ENCODE measurements at places on chromosomes 4 and X. TPM values are rescaled to one million over a fixed set of nuclear protein-coding genes. Genes with fewer than 3 reads are reported as not detected.

GRCh38 chr4:128540122-128540521 is 252.5 kb upstream of the PGRMC2 start:
- H3K4me3 ChIP-seq: no peak overlapping the region
- no peaks in the 10 kb centered on the region for H3K27me3 ChIP-seq
- no peaks in the 10 kb centered on the region for H3K4me1 ChIP-seq

GRCh38 chr4:161650812-161651211 is 513.0 kb downstream of the FSTL5 start:
- no peak for DNase-seq
- no peaks in the 10 kb centered on the region for H3K36me3 ChIP-seq
- no peak overlapping the region for H3K27ac ChIP-seq
- H3K27me3 ChIP-seq: no peaks in the 10 kb centered on the region
- H3K4me3 ChIP-seq: no peak overlapping the region
- no peaks in the 10 kb centered on the region for H3K4me1 ChIP-seq

- no peak overlapping the region for H3K4me3 ChIP-seq
- no peaks in the 10 kb centered on the region for H3K27me3 ChIP-seq
- H3K36me3 ChIP-seq: no peaks in the 10 kb centered on the region
- no peak overlapping the region for H3K27ac ChIP-seq
Measured at GRCh38 chr4:153207567-153207966, 3.3 kb downstream of the TRIM2 start.

DNA sequence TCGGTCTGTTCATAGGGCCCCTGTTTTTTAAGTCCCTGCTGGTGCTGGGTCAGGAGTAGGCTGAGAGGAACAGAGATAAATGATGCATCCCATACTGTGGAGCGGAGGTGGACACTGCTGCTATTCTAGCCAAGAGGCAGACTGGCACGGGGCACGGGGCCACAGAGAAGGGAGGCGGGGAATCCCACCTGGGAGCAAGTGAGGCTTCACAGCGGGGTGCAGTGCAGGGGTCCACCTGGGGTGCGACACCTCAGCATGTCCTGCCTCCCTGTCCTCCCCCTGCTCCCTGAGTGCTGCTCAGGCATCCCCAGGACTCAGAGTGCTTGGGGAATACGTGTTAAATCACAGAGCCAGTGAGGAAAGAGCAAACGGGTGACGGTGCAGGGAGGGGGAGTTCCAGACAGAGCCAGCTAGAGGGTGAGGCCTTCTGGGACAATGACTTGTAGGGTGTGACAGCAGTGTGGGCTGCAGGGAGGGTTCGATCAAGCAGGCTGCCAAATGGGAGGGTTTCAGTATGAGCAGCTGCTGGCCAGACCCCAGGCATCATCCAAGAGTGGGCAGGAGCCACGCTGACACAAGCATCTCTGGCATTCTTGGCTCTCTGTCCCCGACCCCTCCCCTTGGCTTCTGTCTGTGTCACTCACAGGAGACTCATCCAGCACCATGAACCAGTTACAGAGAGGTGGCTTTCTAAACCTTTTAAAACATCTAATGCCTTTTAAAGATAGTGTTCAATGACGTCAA is 13.7 kb upstream of the HTRA3 start:
- no peak overlapping the region for H3K4me3 ChIP-seq
- no peaks in the 10 kb centered on the region for H3K27me3 ChIP-seq
- no peaks in the 10 kb centered on the region for H3K36me3 ChIP-seq
- no peaks in the 10 kb centered on the region for H3K4me1 ChIP-seq
- no peak overlapping the region for H3K27ac ChIP-seq

DNA sequence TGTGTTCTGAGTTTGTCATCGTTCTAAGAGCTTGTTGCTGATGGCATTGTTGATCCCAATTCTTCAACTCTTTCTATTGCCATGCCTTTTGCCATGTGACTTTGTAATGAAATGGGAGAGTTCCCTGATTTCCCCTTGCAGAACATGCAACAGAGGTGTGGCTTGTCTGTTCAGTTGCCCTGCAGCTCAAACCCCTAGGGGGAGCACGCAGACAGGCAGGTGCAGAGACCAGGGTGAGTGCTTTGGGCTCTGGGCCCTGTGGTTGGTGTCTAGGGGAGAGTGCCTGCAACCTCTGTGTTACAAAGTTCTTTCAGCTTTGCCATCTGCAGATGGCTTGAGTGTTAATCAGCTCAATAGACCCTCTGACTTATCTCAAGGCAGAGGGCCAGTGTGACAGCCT is 332.7 kb downstream of the MID1IP1 start:
- H3K4me1 ChIP-seq: no peaks in the 10 kb centered on the region
- no peak overlapping the region for H3K27ac ChIP-seq

GRCh38 chrX:139093201-139093600 is 381.7 kb upstream of the FGF13 start:
- H3K4me3 ChIP-seq: no peak overlapping the region
- no peak for DNase-seq
- H3K36me3 ChIP-seq: no peaks in the 10 kb centered on the region
- H3K4me1 ChIP-seq: no peaks in the 10 kb centered on the region
- H3K27me3 ChIP-seq: no peaks in the 10 kb centered on the region

DNA sequence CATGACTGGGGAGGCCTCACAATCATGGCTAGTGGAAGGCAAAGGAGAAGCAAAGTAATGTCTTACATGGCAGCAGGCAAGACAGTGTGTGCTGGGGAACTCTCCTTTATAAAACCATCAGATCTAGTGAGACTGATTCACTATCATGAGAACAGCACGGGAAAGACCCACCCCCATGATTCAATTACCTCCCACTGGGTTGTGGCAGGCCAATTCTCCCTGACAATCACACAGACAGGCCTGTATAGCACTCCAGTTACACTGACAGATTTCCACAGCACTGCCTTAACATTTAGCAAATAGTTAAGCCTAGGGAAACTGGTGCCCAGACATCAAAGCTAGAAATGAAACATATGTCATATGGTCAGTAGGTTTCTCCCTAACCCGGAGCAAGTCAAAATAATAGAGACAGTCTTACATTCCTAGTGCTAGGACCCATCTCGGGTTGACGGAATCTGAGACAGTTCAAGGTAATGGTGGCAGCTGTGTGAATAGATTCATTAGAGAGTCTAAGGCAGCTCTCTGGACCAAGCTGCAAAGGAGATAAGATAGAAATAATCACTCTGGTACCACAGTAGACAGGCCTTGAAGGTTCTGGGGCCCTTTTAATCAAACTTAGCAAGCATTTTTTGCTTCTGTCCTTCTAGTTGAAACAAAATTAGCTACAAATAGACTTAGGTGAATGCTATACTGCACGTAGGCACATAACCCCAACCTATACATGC is 9.4 kb upstream of the HERC5 start:
- no peak for DNase-seq
- H3K27ac ChIP-seq: no peak overlapping the region
- no peak overlapping the region for H3K4me3 ChIP-seq
- H3K4me1 ChIP-seq: no peaks in the 10 kb centered on the region
- no peaks in the 10 kb centered on the region for H3K27me3 ChIP-seq

DNA sequence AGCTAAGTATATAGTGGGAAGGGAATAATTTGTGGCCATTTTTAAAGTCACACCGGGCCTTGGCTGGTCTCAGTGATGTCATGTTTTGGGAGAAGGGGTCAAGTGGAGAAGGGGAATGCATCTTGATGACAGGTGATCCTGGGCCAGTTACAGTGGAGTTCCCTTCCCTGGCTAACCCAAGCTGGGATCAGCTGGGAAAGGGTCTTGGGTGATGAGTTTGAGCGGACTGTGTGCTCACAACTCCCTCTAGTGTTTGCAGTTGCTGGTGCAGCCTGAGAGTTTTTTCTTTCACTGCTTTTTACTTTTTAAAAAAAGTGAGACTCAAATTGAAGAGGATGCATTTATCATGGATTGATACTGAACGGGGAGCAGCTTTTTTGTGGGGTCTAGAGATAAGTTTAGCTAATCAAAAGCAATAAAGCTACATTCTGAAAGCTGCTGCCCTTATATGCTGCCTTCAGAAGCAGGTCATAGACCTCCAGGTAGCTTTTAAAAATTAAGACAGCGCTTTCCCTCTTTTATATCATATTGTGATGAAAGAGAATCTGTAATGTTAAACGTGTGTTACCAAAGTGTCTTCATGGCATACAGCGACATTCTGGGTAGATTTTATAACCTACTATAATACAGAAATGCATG is 164.7 kb downstream of the DCLK2 start:
- H3K27ac ChIP-seq: no peak overlapping the region
- H3K4me3 ChIP-seq: no peak overlapping the region
- no peaks in the 10 kb centered on the region for H3K4me1 ChIP-seq
- DNase-seq: peak; percentile 12
- no peaks in the 10 kb centered on the region for H3K27me3 ChIP-seq
- no peaks in the 10 kb centered on the region for H3K36me3 ChIP-seq

DNA sequence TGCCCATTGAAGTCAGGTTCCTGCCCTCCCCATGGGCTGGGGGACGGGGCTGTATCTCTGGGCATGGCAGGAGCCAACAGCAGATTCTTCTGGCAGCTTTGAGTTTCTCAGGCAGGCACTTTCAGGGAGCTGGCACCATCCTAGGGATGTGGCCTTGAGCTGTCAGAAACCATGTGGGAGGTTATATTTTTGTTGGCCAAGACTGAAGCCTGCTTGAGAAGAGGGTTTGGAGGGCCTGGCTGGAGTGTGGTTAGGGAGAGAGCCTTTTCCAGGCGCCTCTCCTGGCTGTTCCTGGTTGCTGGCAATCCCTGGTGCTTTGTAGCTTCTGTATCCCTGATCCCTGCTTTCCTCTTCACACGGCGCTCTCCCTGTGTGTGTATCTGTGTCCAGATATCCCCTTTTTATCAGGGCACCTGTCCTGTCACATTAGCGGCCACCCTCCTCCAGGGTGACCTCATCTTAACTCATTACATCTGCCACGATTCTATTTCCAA is 30.6 kb upstream of the SORCS2 start:
- no peaks in the 10 kb centered on the region for H3K27me3 ChIP-seq
- no peaks in the 10 kb centered on the region for H3K36me3 ChIP-seq
- no peaks in the 10 kb centered on the region for H3K4me1 ChIP-seq
- H3K27ac ChIP-seq: no peak overlapping the region
- no peak overlapping the region for H3K4me3 ChIP-seq

DNA sequence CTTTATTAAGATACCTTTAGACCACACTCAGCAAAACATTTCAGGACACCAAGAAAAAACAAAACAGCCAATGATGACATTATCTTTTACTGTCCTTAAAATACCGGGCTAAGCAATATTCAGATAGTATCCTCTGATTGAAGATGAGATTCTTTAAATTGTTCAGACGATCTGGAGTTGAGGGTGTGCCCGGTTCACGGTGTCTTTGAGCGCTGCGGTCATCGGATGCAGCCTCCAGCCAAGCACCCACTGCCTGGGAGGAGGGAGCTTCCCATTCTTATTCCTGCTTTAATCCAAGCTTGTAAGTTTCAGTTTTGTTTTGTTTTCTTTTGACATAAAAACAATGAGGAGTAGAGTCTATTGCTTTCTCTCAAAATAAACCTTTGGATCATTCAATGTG is 14.1 kb downstream of the FAM149A start:
- no peak for DNase-seq
- no peak overlapping the region for H3K27ac ChIP-seq
- no peaks in the 10 kb centered on the region for H3K27me3 ChIP-seq
- H3K36me3 ChIP-seq: no peaks in the 10 kb centered on the region

GRCh38 chrX:134895805-134896581 is 94.8 kb upstream of the SMIM10 start:
- peaks cover 36% of the 10 kb centered on the region for H3K4me1 ChIP-seq
- H3K4me3 ChIP-seq: no peak overlapping the region
- H3K27me3 ChIP-seq: no peaks in the 10 kb centered on the region
- peaks cover 9% of the 10 kb centered on the region for H3K36me3 ChIP-seq
- peak overlapping the region; percentile 46 for H3K27ac ChIP-seq
- no peak for DNase-seq

- no peaks in the 10 kb centered on the region for H3K4me1 ChIP-seq
- H3K36me3 ChIP-seq: no peaks in the 10 kb centered on the region
- H3K27me3 ChIP-seq: no peaks in the 10 kb centered on the region
Measured at GRCh38 chrX:148134578-148134977, 153.4 kb downstream of the FMR1NB start.

- H3K36me3 ChIP-seq: no peaks in the 10 kb centered on the region
- no peaks in the 10 kb centered on the region for H3K27me3 ChIP-seq
- no peak overlapping the region for H3K4me3 ChIP-seq
- DNase-seq: no peak
- no peak overlapping the region for H3K27ac ChIP-seq
Measured at GRCh38 chr4:11469650-11470437, 41.1 kb upstream of the HS3ST1 start.

DNA sequence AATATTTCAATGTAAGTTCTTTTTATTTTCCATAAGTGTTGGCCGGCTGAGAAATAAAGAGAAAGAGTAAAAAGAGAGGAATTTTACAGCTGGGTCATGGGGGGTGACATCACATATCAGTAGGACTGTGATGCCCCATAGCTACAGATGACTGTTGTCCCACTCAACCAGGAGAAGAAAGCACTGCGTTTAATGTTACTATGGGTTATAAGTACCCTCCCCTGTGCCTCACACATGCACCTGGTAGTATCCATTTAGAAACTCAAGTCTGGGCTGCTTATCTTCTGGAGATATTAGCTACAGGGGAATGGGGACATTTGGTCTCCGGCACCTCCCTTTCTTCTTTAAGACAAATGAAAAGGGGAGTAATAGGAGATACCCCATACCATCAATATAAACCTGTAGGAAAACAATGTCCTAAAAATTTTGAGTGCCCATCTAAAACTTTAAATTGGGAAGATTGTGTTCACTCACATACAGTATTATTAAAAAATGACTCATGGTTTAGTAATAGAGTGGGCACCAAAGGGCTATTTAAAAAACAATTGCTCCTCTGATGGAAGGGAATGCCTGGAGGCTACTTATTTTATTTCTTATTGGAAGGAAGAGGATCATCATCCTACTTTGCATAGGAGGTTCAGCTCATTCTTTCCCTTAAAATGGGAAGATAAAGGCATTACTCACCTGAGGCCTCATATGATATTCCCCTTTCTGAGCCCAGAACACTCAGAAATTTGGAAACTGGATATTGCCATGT is 18.2 kb downstream of the UGT2B11 start:
- H3K36me3 ChIP-seq: no peaks in the 10 kb centered on the region
- H3K27ac ChIP-seq: no peak overlapping the region
- no peaks in the 10 kb centered on the region for H3K27me3 ChIP-seq
- H3K4me1 ChIP-seq: no peaks in the 10 kb centered on the region
- no peak for DNase-seq

DNA sequence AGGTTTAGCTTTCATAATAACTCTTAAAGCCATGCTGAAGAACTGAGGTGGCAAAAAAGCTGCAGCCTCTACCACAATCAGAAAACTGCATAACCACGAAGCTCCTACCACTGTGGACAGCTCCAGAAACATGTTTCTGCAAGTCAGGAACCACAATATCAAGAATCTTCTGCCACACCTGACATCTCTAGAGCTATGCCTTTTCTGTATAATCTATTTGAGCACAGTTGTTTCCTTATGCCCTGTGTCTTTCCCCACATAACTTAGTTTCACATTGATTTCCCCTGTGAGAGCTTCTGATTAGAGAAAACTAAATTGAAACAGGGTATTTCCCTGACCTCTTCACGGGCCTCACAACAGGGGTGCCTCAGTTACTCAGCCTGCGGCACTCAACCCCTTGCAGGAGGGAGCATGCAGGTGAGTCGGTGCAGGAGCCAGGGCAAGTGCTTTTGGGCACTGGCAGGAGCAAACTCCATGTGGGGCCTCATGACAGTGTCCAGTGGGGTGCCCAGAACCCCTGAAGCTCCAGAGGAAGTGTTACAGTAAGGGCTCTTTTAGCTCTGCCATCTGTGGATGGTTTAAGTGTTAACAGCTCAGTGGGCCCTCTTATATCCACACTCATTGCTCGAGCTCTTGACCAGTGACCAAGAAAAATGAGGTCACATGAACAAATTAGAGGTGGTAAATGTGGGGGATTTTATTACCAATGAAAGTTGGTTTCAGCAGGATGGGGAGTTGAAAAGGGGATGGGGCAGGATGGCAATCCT is 132.8 kb upstream of the BMP3 start:
- H3K27me3 ChIP-seq: peaks cover 34% of the 10 kb centered on the region
- no peaks in the 10 kb centered on the region for H3K4me1 ChIP-seq
- no peaks in the 10 kb centered on the region for H3K36me3 ChIP-seq

Gene CABS1
- total RNA-seq: not detected

Gene AFF1
- 43.1 TPM for total RNA-seq

Gene BRS3
- total RNA-seq: not detected

Gene PNMA6F
- total RNA-seq: not detected

Gene SPACA5B
- total RNA-seq: not detected

Measured in HCT116 (cell line).